Motor neuron (in vitro differentiated cells): ENCODE measurements at places on chromosomes 2 and 18.

DNA sequence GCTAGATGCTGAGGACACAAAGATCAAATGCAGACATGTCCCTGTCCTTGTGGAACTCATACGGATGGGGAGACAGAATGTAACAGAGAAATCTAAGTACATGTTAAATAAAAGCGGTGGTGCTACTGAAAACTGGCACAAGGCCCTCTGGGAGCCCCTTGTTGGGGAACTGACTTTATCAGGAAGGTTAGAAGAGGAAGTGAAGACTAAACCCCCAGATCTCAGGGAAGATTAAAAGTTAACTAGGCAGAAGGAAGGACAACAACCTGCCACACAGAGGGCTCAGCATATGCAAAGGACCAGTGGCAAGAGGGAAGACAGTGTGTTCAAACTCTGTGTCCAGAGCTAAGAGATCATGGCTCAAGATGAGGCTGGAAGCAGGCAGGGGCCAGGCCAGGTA lies 4.8 kb downstream of the CACNB4 start:
- ATAC-seq = no peak

GRCh38 chr18:75337348-75337747 lies 90.2 kb downstream of the SMIM21 start:
- ATAC-seq = no peak

GRCh38 chr18:29305516-29305915 lies 1128.6 kb upstream of the CDH2 start:
- no peak for ATAC-seq

- no peak for ATAC-seq
Measured at GRCh38 chr2:105100046-105100840, 62.4 kb downstream of the MRPS9 start.

- ATAC-seq = no peak
Measured at GRCh38 chr18:30712383-30712782, 330.2 kb downstream of the DSC3 start.

DNA sequence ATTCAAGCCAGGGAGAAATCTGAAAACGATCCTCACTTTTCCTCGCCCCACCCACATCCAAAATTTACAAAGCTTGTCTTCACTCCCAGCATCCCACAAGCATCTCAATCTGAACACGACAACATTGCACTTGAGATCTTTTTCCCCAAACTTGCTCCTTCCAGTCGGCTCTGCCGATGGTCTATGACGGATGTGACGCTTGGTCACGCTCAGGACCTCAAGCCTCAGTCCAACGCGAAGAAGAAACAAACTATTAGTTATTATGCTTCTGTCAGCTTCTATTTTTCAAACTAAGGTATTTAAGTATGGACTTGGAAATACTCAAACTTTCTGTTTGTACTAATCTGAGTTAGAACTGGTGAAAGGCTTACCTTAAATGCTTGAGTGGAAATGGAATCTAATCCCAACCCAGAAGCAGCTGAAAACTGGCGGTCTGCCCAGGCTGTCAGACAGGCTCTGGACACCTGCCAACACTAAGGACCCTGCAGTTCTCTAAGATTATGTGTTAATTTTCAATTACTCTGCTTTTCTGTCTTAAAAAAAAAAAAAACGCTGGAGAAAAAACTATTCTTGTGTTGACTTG lies 132.1 kb upstream of the DNMT3A start:
- ATAC-seq = no peak

- no peak for ATAC-seq
Measured at GRCh38 chr2:241775223-241776177, 1.1 kb upstream of the GAL3ST2 start.

DNA sequence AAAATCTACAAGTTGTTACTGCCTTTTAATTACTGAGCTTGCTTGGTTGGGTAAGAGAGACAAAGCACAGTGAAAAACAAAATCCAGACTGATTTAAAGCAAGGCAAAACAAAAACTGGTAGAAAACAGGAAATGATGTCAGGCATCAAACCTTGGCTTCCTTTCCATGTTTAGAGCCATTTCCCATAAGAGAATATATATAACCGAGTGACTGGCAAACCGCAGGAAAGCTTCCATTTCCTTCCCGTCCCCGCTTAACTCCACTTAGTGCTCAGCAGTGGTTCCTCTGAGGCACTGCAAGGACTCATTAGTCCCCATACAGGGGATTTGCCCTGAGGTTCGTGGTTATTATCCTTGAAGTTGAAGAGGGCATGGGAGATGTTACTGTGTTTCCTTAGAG lies 446.3 kb downstream of the LPIN1 start:
- ATAC-seq = no peak
